Glomerular endothelial cell (primary cell): ENCODE measurements at places on chromosomes 16 and 17. TPM values are rescaled to one million over a fixed set of nuclear protein-coding genes. Genes with fewer than 3 reads are reported as not detected.

Gene GGT6
- total RNA-seq: not detected in 2 replicates

Gene CASKIN2
- 11.6 and 21.3 TPM in 2 replicates for total RNA-seq

Gene KRT32
- not detected in 2 replicates for total RNA-seq

Gene PITPNM3
- 0.15 and 0.82 TPM in 2 replicates for total RNA-seq

DNA sequence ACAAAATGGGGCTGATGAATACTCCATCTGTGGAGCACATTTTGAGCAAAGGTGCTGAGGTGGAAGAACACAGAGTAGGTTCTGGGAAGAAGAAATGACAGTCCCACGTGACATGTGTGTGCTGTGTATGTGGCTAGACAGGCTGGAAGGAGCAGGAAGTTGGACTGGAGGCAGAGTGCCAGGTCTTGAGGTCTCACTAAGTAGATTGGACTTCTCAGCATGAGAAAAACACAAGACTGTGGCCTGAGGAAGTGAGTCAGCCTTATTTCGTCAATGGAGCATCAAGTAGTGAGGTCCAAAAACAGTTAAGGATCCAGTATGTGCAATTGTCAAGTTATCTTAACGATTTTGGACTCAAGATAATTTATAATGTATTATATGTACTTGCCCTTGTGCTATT, 736.5 kb downstream of the KCNJ2 start:
- no peak for DNase-seq

- DNase-seq: no peak
Observed at GRCh38 chr17:10156948-10157607, 41.3 kb downstream of the GAS7 start.

DNA sequence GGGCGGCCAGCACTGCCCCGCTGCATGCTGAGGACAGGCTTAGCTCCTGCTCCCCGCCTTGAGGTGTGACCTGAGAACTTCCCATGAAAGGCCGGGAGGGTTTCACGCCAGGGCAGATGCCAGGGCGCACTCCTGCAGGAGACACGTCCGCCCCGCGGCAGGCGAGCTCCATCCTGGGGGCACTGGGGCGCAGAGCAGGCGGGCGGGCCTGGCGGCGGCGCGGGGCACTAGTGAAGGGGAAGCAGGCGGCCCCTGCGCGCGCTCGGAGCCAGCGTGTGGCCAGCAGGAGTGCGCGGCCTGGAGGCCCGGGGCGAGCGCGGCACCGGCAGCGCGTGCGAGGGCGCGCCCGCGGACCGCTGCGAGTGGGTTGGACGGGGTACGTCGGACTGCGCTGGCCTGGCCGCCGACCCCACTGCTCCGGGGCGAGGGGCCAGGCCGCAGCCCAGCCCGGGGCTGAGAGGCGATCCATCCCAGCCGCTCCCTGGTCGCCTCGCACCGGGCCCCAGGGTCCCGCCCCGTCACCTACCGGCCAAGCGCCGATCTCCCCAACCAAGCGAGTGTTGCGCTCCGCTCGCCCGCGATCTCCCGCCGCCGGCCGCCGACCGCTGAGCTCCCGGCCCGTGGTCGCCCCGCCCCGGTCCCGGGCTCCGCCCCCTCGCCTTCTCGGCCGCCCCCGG, at the start of gene MAP3K14:
TSS of gene MAP3K14 (minus strand) at position 587 of the 677 bp plus-strand sequence. CDS start 26,275 bp downstream, outside the sequence.
- no peak for DNase-seq

DNA sequence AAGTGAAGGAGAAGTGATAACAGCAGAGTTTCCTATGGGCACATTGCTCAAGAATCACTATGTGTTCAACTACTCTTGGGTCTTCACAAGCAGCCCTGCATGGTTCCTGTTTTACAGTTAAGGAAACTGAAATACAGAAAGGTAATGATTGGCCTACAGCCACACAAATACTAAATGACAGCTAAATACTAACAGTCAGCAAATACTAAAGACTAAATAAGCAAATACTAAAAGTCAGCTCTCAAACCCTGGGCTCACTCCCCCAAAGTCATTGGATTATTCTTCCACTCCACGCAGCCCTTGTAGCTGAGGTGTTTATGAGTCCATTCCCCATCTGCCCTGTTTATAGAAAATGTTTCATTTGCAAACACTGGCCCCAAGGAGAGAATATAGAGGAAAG, 372.7 kb upstream of the CDH11 start:
- DNase-seq: no peak

DNA sequence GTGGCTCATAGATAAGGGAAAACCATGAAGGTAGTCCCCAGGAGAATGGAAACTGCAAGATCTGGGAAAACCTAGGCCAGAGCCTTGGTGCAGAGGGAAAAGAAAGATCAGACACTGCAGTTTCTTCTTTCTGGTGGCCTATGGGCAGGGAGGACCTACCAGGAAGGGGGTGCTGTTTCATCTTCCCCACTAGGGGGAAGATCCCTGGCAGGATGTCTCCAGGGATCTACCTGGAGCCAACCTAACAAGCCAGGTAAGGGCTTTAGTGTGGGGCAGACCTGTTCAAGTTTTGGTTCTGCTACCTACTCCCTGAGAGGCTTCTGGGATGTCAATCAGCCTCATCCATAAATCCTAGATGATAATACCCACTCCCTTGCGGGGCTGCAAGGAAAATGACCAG, 21.4 kb downstream of the TOM1L2 start:
- DNase-seq: no peak

- no peak for DNase-seq
Observed at GRCh38 chr16:79535130-79535529, 65.4 kb downstream of the MAF start.
